ENCODE measurements at places on chromosomes 7 and 10. TPM values are rescaled to one million over a fixed set of nuclear protein-coding genes. Genes with fewer than 3 reads are reported as not detected.
A peak's percentile ranks its signal among the peaks of the same experiment; 100 is the strongest.

GRCh38 chr10:91048380-91048779 is 127.5 kb upstream of the ANKRD1 start:
- H3K4me3 ChIP-seq, result no peak overlapping the region
- peaks cover 2% of the 10 kb centered on the region for H3K27me3 ChIP-seq
- no peak for DNase-seq
- H3K36me3 ChIP-seq, result no peaks in the 10 kb centered on the region
- H3K4me1 ChIP-seq, result no peaks in the 10 kb centered on the region

DNA sequence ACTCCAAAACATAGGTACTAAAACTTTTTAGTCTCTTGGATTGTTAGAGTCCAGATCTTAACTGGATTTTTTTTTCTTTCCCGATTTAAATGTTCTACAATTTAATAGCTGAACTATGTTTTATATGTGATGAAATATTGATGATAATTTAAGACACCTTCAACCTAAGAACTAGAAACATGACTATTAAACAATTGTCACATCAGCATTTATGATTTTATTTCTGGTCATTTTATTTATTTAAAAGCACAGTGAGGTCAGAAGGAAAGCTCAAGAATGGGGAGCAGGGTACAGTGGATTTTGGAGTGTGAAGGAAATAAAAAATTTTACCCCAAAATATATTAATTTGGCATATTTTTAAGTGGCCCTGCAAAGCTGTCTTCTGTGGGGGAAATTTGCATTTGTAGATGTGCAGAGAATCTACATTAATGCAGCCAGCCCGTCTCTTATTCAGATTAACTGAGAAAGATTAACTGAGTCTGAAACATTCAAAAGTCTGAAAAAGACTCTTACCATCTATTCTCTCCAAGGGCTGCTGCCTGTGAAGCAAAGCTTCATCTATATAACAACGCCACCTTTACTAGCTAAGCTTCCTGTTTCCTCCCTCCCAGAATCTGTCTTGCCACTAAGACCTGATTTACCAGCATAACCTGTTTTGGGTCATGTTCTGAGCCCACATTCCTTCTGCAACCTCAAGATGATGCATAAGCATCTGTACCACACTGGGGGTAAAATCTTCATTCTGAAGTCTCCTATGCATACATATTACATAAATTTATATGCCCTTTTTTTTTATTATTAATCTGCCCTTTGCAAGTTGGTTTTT is 86.4 kb downstream of the TMEM106B start:
- no peaks in the 10 kb centered on the region for H3K27me3 ChIP-seq
- peaks cover 10% of the 10 kb centered on the region for H3K4me1 ChIP-seq
- no peak overlapping the region for H3K4me3 ChIP-seq
- no peak overlapping the region for H3K27ac ChIP-seq
- H3K36me3 ChIP-seq, result no peaks in the 10 kb centered on the region

- H3K27ac ChIP-seq, result no peak overlapping the region
- H3K36me3 ChIP-seq, result peaks cover 2% of the 10 kb centered on the region
- H3K27me3 ChIP-seq, result peaks cover 47% of the 10 kb centered on the region
- H3K4me3 ChIP-seq, result peak overlapping the region; percentile 60
These were observed 129.7 kb downstream of the MARCHF5 start for GRCh38 chr10:92420546-92421275.

DNA sequence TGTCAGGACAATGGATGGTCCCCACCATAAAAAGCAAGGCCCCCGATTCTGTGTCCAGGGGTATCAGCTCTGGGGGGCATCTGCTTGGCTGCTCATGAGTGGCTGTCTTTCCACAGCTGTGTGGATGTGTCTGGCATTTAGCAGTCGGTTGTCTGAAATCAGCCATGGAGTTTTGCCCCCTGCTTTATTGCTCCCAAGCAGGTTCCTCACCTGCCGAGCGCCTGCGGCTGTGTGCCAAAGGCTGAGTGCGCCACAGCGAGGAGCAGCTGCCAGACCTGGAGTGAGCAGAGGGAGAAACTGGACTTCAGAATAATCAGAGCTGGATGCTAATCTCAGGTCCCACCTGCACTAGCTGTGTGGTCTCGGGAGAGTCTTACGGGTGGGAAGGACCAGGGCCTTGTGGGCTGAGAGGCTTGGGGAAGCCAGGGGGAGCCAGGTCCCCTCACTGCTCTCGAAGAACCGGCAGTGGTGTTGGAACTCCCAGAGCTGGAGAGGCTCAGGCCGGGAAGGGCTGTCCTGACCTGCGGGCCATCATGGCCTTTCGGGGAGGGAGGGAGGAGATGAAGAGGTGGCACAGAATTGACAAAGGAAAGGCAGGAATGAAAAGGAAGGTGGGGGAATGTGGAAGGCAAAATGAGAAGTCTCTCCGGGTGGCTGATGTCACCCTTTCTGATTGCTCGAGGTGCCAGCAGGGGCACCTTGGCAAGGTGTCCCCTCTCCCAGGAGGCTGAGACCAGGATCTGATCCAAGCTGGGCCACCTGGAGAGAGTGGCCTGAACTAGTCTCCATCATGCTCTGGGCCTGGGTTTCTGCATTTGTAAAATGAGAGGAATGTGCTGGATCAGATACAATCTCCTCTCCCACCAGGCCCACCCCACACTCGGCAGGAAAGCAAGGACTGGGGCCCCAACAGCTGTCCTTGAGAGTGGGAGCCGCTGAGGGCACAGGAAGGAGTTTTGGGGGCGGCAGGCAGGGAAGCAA is 30.2 kb upstream of the LEP start:
- H3K27ac ChIP-seq, result no peak overlapping the region
- H3K4me3 ChIP-seq, result no peak overlapping the region
- H3K27me3 ChIP-seq, result peaks cover 12% of the 10 kb centered on the region
- DNase-seq, result no peak

- no peak for DNase-seq
- H3K4me1 ChIP-seq, result peaks cover 27% of the 10 kb centered on the region
- no peak overlapping the region for H3K4me3 ChIP-seq
- H3K27ac ChIP-seq, result no peak overlapping the region
These were observed 9.3 kb downstream of the LIPA start for GRCh38 chr10:89242345-89242684.

- H3K4me1 ChIP-seq, result peaks cover 3% of the 10 kb centered on the region
- no peak for DNase-seq
- no peak overlapping the region for H3K27ac ChIP-seq
- no peak overlapping the region for H3K4me3 ChIP-seq
These were observed 226.0 kb upstream of the NFE2L3 start for GRCh38 chr7:25926009-25926408.

GRCh38 chr10:106136175-106136574 is 1028.3 kb downstream of the SORCS1 start:
- H3K27ac ChIP-seq, result no peak overlapping the region
- no peaks in the 10 kb centered on the region for H3K27me3 ChIP-seq
- H3K36me3 ChIP-seq, result no peaks in the 10 kb centered on the region
- no peak overlapping the region for H3K4me3 ChIP-seq
- no peaks in the 10 kb centered on the region for H3K4me1 ChIP-seq

GRCh38 chr10:72030762-72031543 is 57.4 kb downstream of the SPOCK2 start:
- H3K4me3 ChIP-seq, result no peak overlapping the region
- no peaks in the 10 kb centered on the region for H3K4me1 ChIP-seq
- no peaks in the 10 kb centered on the region for H3K36me3 ChIP-seq
- no peak overlapping the region for H3K27ac ChIP-seq
- H3K27me3 ChIP-seq, result peaks cover 5% of the 10 kb centered on the region
- DNase-seq, result no peak

- no peaks in the 10 kb centered on the region for H3K27me3 ChIP-seq
- peak overlapping the region; percentile 90 for H3K27ac ChIP-seq
- H3K4me3 ChIP-seq, result peak overlapping the region; percentile 12
- H3K36me3 ChIP-seq, result no peaks in the 10 kb centered on the region
These were observed 1.8 kb downstream of the SUFU start for GRCh38 chr10:102505462-102506115.

- DNase-seq, result no peak
- peaks cover 5% of the 10 kb centered on the region for H3K36me3 ChIP-seq
- no peak overlapping the region for H3K27ac ChIP-seq
- no peaks in the 10 kb centered on the region for H3K27me3 ChIP-seq
These were observed 74.4 kb upstream of the TCF7L2 start for GRCh38 chr10:112875476-112876267.

Gene PPP1R17
- total RNA-seq, result not detected

Gene PARP12
- 105 TPM for total RNA-seq

Gene IMMP2L
- total RNA-seq, result 17.1 TPM

Gene TMEM229A
- not detected for total RNA-seq

Gene TLX1
- total RNA-seq, result not detected

Gene TAS2R4
- 3.4 TPM for total RNA-seq

Gene ITGB1
- total RNA-seq, result 34.6 TPM

Gene FGFBP3
- 10.2 TPM for total RNA-seq

Gene LMTK2
- 23.4 TPM for total RNA-seq

Gene LMOD2
- not detected for total RNA-seq

Gene CFTR
- total RNA-seq, result not detected
